Activated T-helper 2 cell treated with anti-CD3 and anti-CD28 coated beads, Interferon-gamma antibody, Interleukin-2, Interleukin-4, amounts not matched to agents 10 μg/mL and 5 μg/mL and 100 μg/mL, durations not matched to agents 14 hours and 24 hours and 36 hours (primary cell): ENCODE measurements at places on chromosomes 3 and 15. TPM values are rescaled to one million over a fixed set of nuclear protein-coding genes. Genes with fewer than 3 reads are reported as not detected.

Gene HHATL
- not detected in 2 replicates for total RNA-seq

DNA sequence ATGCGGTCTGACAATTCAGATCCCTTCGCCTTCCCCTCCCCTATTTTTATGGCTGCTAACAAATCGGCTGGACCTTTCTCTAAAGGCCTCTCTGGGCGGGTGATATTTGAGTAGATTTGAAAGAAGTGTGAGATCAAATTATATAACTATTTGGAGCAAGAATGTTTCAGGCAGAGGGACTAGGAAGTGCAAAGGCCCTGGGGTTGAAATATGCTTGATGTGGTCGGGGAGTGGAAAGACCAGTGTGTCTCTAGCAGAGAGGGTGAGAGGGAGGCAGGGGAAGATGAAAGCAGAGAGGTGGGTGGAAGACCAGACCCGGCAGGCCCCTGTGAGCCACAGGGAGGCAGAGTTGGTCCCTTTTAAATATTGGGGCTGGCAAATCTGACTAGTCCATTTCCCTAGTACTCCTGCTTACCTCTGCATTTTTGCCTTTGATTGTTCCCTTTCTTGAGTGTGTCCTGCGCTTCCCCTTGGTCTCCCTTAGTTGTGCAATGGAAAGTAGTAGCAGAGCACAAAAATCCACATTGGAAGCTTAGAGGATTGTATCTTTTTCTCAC is 32.3 kb downstream of the SLCO3A1 start:
- H3K4me1 ChIP-seq, result peaks cover 18% of the 10 kb centered on the region
- no peaks in the 10 kb centered on the region for H3K27me3 ChIP-seq
- H3K27ac ChIP-seq, result no peak overlapping the region
- DNase-seq, result no peak

Gene NEDD4
- total RNA-seq, result 10.2 and 13.9 TPM in 2 replicates

GRCh38 chr15:67050522-67051087 is 14.8 kb upstream of the SMAD3 start:
- H3K27ac ChIP-seq, result no peak overlapping the region
- H3K27me3 ChIP-seq, result peaks cover 4% of the 10 kb centered on the region
- no peak for DNase-seq

Gene EPHB1
- 0.71 and 1.5 TPM in 2 replicates for total RNA-seq

Gene TMC3
- not detected in 2 replicates for total RNA-seq

DNA sequence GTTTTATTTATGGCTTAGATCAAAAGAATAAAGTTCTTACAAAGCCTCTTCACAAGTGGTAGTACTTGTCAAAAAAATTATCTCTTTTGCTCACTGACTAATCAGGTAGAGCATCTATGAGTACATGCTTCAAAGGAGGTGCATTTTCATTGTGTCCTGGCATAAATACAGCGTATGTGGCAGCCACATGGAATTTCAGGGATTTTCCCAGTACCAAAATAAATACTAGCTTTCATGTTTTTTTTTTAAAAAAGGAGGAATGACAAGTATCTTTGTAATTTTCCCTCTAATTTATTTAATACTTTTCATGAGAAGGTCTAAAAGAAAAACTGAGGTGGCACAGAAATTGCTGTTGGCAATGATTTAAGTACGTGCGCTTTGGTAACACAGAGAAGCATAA is 597.8 kb upstream of the ALCAM start:
- no peak overlapping the region for H3K27ac ChIP-seq
- H3K27me3 ChIP-seq, result no peaks in the 10 kb centered on the region
- DNase-seq, result no peak
- no peaks in the 10 kb centered on the region for H3K36me3 ChIP-seq
- H3K4me1 ChIP-seq, result no peaks in the 10 kb centered on the region
- H3K4me3 ChIP-seq, result no peak overlapping the region

DNA sequence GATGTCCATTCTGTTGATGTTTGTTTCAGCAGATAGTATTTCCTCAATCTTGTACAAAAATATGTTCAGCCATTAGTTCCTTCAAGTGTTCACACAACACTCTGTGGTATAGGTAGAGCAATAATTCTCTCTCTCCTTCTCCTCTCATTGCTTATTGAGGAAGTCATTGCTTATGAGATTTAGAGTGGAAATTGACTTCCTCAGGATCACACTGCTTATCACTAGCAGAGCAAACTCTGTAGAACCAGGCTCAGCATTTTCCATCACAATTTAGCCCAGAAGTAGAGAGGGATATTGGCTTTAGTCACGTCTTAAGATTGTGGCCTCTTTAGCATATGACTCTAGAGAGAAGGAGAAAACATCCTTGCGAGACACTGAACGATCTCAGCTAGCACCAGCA is 31.2 kb downstream of the RAB11A start:
- H3K4me3 ChIP-seq, result no peak overlapping the region
- H3K27me3 ChIP-seq, result no peaks in the 10 kb centered on the region
- peaks cover 44% of the 10 kb centered on the region for H3K36me3 ChIP-seq
- no peak for DNase-seq
- no peak overlapping the region for H3K27ac ChIP-seq

Gene MTFMT
- 22.7 and 23.4 TPM in 2 replicates for total RNA-seq

DNA sequence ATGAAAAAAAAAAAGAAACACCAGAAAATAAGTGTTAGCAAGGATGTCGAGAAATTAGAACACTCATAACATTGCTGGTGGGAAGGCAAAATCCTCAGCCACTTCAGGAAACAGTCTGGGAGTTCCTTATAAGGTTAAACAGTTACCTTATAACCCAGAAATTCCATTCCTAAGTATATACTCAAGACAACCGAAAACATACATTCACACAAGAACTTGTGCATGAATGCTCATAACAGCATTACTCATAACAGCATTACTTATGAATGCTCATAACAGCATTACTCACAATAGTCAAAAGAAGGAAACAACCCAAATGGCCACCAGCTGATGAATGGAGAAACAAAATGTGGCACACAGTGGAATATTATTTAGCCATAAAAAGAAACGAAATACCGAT is 34.8 kb upstream of the DCP1A start:
- no peak for DNase-seq
- no peak overlapping the region for H3K4me3 ChIP-seq
- no peaks in the 10 kb centered on the region for H3K36me3 ChIP-seq
- no peaks in the 10 kb centered on the region for H3K4me1 ChIP-seq
- no peak overlapping the region for H3K27ac ChIP-seq
